ENCODE measurements at places on chromosomes 13 and 19. TPM values are rescaled to one million over a fixed set of nuclear protein-coding genes. Genes with fewer than 3 reads are reported as not detected.

DNA sequence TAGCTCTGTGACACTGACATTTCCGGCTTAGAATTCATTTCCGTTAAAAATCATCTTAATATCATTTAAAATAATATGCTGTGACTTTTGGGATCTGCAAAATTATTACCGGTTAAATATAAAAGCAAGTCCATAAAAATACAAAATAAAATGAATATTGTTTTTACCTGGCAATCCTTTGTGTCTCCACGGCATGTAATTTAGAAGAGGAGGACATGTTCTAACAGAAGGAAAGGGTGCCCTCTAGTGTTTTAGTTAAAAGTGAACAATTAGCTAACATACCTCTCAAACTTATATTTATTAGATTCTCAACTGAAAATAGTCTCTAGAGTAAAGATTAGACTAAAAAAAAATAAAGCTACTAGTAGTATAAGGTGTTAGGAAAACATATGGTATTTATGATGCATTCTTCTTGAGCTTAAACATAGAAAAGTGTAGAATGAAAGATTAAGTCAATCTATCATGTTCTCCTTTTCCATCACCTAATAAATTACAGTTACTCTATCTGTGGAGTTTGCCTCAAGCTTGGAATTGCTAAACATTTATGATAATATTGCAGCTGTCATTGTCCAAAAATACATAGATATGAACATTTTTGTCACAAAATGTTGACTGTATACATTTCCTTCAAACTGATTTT is 676.7 kb upstream of the SPRY2 start:
- peak; percentile 81 for DNase-seq
- H3K4me1 ChIP-seq = no peaks in the 10 kb centered on the region
- no peak overlapping the region for H3K27ac ChIP-seq
- H3K4me3 ChIP-seq = no peak overlapping the region
- no peaks in the 10 kb centered on the region for H3K36me3 ChIP-seq

DNA sequence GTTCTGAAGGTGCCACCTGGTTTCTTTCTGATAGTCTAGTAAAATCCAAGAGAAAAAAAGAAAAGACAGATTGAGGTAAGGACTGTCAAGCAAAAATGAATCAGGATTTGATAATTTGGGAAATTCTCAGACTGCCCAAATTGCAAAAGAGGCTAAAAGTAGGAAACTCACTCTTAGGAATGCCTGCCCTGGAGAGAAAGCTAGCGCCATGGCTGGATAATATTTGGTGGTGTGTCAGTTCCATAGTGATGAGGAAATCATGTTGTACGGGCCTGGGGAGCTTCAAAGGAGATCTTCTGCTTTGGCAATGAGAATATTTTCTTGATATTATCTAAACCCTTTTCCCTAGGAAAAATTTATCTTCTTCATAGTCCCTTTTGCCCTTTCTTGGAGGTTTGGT is 1008.1 kb upstream of the SLC10A2 start:
- no peak overlapping the region for H3K27ac ChIP-seq
- no peaks in the 10 kb centered on the region for H3K4me1 ChIP-seq
- no peaks in the 10 kb centered on the region for H3K27me3 ChIP-seq
- no peak for DNase-seq
- no peaks in the 10 kb centered on the region for H3K36me3 ChIP-seq

DNA sequence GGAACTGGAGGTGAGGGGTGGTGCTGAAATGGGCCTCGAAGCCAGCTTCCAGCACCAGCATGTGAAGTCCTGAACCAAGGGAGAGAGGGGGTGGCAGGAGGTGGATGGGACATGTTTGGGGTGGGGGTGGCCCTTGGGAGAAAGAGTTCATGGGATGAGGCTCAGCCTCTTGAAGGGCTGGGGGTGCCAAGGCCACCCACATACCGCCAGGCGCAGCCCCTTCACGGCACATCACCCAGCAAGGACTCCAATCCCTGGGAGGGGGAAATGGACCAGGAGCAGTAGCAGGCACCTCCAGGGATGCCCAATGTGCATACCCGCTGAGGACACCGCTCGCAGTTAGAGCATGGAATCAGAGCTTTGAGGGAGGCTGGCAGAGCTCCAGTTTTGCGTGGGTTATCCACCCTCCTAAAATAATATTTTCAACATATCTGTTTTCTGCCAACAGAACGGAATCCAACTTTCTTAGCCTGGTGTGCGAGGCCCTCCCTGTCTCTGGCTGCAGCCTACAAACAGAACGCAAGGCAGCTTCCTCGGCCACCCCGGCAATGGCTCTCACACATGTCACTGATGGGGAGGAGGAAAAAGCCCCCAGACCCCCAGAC is 140.5 kb upstream of the VSTM2B start:
- H3K4me1 ChIP-seq = peaks cover 10% of the 10 kb centered on the region
- H3K4me3 ChIP-seq = no peak overlapping the region
- DNase-seq = no peak
- H3K36me3 ChIP-seq = no peaks in the 10 kb centered on the region
- no peak overlapping the region for H3K27ac ChIP-seq

FUT3 gene
- not detected for total RNA-seq

RUVBL2 gene
- 222 TPM for total RNA-seq

DNA sequence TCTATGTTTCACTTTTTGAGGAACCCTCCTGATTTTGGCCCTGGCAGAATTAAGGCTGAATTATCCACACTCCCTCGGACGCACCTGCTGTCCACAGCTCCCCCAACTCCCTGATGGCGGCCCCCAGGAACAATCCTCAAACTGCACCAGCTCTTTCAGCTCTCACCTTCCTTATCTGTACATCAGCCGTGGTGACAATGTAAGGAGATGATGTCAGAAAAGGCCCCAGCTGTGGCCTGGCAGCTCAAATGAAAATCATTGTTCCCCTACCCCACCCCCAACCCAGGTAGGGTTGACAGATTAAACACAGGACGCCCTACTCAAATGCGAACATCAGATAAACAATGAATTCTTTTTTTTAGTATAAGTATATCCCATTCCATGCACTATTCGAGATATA is 35.0 kb upstream of the KLF2 start:
- no peak for DNase-seq
- peaks cover 7% of the 10 kb centered on the region for H3K4me1 ChIP-seq
- H3K27ac ChIP-seq = no peak overlapping the region
- H3K27me3 ChIP-seq = no peaks in the 10 kb centered on the region
- H3K36me3 ChIP-seq = no peaks in the 10 kb centered on the region

- DNase-seq = peak; percentile 66
- peak overlapping the region; percentile 51 for H3K4me3 ChIP-seq
- no peak overlapping the region for H3K27ac ChIP-seq
- 0 out of 2 replicates have a peak, but pooled peaks cover 3% of the 10 kb centered on the region for H3K36me3 ChIP-seq
Measured at GRCh38 chr19:55592391-55593090, 6.8 kb downstream of the FIZ1 start.

DNA sequence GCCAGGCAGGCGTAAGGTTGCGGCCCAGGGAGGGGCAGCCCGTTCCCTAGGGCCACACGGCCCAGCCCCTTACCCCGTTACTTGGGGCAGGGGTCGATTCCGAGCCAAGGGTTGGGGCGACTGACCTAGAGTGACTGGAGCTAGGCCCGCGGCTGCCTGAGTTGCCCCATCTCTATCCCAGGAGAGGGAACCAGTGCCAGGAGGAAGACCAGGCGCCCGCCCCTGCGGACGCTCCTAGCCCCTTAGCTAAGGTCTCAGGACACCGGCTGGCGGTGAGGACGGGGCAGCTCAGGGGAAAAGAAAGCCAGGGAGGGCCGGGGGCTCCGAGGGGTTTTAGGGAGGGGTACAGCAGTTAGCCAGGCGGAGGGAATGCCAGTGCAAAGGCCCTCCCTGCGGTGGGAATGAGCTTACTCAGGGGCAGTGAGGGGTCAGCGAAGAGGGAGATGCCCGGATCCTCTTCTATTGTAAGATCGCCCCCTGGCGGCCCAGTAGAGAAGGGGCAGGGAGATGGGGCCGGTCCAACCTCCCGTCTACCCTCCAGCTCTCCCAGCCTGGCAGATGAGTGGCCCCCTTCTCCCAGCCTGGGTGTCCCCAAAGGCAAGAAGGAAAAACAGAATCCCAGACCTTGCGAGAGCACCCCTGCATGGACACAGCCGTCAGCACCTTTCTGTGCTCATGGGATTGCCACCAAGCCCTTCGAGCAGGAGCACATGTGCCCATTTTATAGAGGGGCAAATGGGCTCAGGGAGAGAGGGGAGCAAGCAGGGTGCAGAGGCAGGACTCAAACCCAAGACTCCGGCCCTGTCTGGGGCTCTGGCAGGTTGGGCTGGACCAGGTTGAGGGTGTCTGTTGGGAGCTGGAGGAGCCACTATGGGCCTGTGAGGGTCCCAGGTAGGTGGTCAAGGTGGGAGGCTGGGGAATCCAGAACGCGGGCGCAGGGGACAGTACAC is 16.3 kb downstream of the CILP2 start:
- no peaks in the 10 kb centered on the region for H3K4me1 ChIP-seq
- no peaks in the 10 kb centered on the region for H3K27me3 ChIP-seq
- no peak overlapping the region for H3K4me3 ChIP-seq
- H3K27ac ChIP-seq = no peak overlapping the region

NCR1 gene
- 0.78 TPM for total RNA-seq

CEACAM7 gene
- total RNA-seq = 0.24 TPM

DNA sequence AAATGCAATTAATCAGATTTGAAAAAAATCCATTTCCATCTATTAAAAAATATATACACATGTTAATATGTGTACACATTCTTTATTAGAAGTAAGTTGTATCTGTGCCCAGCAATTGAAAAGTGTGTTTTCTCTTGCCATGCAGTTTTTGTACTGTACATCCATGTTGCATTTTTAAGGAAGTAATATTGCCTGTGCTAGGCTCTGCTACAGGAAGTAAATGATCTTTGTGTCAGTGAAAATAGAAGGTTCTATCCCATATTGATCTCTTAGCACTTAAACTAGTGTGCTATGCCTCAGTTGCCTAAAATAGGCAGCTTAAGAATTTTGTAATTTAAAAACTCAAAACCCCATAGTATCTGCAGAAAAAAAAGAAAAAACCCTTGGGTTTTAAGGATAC is 122.5 kb downstream of the CDK8 start:
- H3K27me3 ChIP-seq = no peaks in the 10 kb centered on the region
- H3K4me3 ChIP-seq = no peak overlapping the region
- no peak for DNase-seq
